ENCODE measurements at places on chromosomes 4 and X.

DNA sequence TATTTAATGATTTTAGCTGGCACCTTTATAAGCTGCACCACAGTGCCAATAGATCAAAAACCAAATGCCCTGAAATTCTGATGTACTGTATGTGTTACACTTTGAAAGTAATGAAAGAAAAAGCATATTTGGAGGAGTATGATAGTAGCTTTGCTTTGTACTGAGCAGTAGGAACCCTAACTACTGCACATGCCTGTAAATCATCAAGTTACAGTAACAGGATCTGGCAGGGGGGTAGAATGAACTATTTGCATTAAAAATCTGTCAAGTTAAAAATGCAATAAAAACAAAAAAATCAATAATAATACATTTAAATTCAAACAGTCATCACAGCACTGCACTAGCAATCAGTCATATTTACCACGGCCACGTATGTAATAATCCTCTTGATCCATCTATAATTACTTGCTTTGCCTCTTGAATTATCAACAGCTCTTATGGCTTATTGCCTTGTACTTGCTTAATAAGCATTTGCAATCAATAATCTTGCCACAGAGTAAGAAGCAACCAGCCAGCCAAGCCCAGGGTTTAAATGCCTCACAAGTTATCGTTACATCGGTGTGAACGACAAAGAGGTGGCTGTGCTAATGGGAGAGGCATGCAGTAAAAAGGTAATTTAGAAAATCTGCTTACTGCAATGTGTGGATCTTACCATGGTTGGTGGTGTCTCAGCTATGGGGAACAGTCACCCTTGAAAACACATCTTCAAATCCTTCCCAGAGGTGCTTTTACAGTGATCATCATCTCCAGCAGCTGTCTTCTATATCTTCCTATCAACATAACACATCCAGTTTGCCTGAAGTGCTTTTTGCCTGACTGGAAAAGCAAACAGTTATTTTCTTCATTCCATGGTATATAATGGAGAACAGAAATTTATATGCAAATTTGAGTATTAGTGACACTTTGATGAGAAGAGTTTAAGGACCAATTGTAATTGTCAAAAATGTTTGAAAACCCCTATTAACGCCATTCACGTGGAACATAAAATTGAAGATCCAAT is 1812.1 kb upstream of the ADGRL3 start:
- no peak for DNase-seq

DNA sequence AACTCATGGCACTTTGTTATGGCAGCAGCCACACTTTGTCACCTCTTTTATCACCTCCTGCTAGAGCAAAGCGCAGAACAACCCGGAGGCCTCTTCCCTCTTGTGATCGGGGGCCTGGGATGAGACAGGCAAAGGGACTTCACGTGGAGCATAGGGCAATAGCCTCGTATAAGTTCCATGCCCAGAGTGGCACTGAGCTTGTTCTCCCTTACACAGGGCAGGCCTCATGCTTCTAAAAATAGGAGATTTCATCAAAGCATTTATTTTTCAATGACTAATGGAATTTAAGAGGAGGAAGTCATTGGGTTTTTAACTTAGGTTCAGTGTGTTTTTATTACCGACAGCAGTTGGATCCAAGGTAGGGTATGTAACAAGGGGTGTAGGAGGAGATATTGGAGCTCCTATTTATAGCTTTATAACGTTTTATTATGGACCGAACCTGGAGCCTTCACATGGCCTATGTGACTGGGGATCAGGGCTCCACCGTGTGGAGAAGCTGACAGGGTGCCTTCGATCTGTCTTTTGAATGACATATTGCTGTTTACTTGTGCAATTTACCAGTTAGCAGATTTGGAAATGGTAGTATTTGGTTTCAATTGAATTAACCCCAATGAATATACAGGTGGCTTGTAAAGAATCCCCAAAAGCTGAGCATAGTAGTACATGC is 93.8 kb downstream of the SLC2A9 start:
- no peak for DNase-seq

GRCh38 chr4:57148831-57149505 is 38.8 kb upstream of the IGFBP7 start:
- no peak for DNase-seq

GRCh38 chr4:52822583-52822971 is 39.5 kb upstream of the RASL11B start:
- DNase-seq: peak; percentile 29

DNA sequence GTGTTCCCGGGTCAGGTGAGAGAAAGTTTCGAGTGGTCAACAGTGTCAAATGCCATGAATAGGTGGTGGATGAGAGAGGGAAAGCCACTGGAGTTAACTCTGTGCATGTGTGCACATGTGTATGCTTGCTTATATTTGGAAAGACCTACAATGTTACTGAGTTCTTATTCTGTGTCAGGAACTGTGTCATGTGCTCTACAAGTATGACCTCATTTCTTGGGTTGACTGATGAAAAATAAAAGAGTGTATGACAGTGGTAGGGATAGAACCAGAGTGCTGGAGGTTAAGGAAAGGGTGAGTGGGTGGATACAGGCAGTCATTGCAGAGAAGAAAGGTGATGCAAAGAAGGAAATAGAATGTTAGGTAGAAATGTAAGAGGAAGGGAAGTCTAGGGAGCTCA is 22.1 kb upstream of the DGKK start:
- DNase-seq: no peak

- DNase-seq: no peak
Measured at GRCh38 chrX:48936429-48937053, 17.7 kb upstream of the PIM2 start.

DNA sequence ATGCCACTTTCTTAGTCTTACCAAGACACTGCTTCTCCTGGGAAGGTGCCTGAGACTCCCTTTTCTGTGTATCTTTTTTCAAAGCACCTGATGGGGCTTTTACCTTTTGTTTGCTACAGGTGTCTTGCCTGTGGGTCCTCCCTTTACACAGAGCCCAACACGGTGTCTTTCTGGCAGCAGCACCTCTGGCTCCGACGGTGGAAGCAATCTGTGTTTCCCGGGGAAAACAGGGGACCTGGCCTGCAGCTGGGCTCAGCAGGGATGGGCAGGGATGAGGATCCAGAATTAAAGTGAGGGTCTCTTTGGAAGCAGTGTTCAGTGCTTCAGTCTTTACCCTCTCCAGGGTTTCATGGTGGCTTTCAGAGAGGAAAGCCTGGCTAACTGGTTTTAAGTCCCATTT is 11.3 kb downstream of the POU4F2 start:
- no peak for DNase-seq

DNA sequence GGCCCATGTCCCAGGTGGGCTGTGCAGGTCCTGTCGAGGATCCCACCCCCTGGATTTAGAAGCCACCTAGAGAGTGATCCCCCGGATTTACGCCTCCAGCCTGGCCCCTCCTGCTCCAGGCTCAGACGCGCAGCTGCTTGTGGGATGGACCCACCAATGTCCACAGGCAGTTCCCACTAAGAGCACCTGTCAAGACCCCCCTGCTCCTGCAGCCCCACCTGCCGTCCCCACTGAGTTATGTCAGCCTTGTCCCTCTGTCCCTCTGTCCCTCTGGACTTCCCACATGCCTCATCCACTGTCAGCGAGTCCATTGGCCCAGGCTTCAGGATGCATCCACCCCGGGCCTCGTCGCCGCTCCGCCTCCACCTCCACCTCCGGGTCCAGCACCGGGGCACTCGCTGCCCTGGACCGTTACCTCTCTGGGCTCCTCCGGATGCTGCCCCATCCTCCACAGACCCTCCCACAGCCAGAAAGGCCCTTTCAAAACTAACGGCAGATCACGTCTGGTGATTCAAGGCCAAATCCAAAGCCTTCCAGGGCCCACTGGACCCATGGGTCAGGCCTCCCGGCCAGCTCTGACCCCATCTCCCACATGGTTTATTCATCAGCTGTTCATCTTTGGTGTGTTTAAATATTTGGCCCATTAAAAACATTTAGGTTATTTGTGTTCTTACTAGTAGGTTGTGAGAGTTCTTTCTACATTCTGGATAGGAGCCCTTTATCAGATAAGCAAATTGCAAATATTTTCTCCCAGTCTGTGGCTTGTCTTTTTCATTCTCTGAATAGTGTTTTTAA is 28.3 kb downstream of the HTRA3 start:
- no peak for DNase-seq

DNA sequence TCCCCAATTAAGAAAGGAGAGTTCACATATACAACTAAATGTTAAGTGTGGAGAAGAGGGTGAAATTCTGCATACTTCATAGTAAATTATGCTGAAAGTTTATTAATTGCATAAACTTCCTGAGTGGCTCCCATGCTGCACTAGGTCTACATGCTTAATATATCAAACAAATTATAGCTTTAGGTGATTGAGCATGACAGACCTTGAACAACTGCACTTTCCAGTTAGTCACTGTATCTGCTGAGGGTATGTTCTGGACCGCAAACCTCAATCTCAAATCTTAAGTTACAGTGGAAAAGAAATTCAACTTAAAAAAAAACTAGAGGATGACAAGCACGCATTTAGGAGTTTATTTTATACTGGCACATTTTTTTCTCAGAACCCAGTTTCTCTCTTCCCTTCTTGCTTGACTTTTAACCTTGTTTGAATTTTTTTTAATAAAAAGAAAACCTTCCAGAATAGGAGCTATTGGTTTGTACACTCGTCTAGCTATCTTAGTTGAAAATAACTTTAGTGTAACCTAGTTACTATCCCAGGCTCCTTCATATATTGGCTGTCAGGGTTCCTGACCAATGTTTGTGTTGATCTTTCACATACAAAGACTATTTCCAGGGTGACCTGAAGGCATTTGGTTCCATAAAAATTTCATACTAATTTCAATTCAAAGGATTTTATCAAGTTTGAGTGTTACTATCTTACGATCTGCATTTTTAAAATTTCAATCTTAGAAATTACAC is 10.2 kb upstream of the FAM120C start:
- DNase-seq: no peak

- no peak for DNase-seq
Measured at GRCh38 chrX:130095249-130096030, 14.9 kb downstream of the ELF4 start.

DNA sequence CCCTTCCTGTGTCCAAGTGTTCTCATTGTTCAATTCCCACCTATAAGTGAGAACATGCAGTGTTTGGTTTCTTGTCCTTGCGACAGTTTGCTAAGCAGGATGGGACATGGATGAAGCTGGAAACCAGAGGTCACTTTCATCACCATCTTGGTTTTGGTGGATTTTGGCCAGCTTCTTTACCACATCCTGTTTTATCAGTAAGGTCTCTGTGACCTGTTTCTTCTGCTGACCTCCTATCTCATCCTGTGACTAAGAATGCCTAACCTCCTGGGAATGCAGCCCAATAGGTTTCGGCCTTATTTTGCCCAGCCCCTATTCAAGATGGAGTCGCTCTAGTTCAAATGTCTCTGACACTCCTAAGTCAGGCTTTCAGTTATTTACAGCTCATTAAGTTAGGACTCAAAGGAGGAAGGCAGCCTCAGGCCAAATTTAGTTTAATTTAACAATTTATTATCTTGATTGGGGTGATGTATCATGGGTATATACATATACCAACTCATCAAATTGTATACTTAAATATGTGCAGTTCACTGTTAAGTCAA is 169.9 kb upstream of the NDP start:
- DNase-seq: no peak

DNA sequence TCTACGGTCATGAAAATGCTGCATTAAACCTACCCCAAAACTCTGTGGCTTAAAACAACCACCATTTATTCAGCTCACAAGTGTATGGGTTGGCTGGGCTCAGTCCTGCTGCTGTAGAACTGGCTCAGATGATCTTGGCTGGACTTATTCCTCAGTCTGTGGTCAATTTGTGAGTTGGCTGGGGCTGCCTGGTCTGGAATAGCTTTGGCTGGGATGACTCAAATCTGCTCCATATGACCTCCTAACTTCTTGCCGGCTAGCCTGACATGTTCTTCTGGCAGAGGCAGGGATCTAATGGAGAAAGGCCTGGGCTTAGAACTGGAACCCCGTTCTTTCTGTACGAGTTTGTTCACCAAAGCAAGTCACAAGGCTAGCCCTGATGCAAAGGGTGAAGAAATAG is 71.7 kb downstream of the CFAP299 start:
- peak; percentile 76 for DNase-seq

DNA sequence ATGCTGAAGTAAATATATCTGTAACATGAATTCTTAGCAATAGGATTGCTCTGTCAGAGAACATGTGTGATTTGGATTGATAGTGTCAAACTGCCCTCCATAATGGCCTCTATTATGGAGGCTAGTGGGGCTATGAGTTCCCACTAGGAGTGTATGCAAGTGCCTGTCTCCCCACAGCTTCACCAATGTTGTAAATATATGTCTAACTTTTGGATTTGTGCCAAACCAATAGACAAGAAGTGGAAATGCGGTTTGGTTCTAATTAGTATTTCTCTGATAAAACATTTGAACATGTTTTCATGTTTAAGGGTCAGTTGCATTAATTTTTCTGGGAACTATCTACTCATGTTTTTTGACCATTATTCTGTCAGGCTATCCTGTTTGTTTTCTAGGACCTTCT is 28.1 kb downstream of the GPAT3 start:
- no peak for DNase-seq
